ENCODE measurements at places on chromosomes 16 and 17. TPM values are rescaled to one million over a fixed set of nuclear protein-coding genes. Genes with fewer than 3 reads are reported as not detected.

Gene SNX20
- total RNA-seq, result not detected

Gene CDC42EP4
- total RNA-seq, result 10.7 TPM

Gene CTRB2
- not detected for total RNA-seq

Gene OR2C1
- total RNA-seq, result not detected

Gene MT1M
- total RNA-seq, result 4.2 TPM

Gene SECTM1
- total RNA-seq, result 2.2 TPM

Gene MPV17L
- total RNA-seq, result under 0.01 TPM

Gene MAP3K14
- 1.9 TPM for total RNA-seq

Gene SHISA9
- total RNA-seq, result 0.57 TPM

Gene ERI2
- total RNA-seq, result 11.8 TPM

Gene PHF23
- 37.6 TPM for total RNA-seq

Gene SF3B3
- 39.0 TPM for total RNA-seq
